IMR-90 (cell line): ENCODE measurements at places on chromosomes 2 and 18. TPM values are rescaled to one million over a fixed set of nuclear protein-coding genes. Genes with fewer than 3 reads are reported as not detected.

GRCh38 chr2:55115761-55116597, 65.7 kb upstream of the RTN4 start:
- DNase-seq = peak; percentile 80

GRCh38 chr18:47831351-47831750, 99.1 kb downstream of the SMAD2 start:
- no peak for DNase-seq

Gene UPP2
- total RNA-seq = not detected in 2 replicates

Gene PRKAG3
- not detected in 2 replicates for total RNA-seq

Gene KYNU
- 2.2 and 2.9 TPM in 2 replicates for total RNA-seq

DNA sequence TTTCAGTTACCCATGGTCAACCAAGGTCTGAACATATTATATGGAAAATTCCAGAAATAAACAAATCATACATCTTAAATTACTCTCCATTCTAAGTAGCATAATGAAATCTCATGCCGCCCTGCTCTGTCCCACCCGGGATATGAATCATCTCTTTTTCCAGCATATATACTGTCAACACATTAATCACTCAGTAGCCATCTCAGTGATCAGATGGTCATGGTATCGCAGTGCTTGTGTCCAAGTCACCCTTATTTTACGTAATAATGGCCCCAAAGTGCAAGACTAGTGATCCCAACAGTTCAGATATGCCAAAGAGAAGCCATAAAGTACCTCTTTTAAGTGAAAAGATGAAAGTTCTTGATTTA, 43.8 kb downstream of the OSBPL6 start:
- peak; percentile 45 for DNase-seq

Gene SNORC
- under 0.01 and 0.28 TPM in 2 replicates for total RNA-seq

Gene LINC00305
- not detected in 2 replicates for total RNA-seq

DNA sequence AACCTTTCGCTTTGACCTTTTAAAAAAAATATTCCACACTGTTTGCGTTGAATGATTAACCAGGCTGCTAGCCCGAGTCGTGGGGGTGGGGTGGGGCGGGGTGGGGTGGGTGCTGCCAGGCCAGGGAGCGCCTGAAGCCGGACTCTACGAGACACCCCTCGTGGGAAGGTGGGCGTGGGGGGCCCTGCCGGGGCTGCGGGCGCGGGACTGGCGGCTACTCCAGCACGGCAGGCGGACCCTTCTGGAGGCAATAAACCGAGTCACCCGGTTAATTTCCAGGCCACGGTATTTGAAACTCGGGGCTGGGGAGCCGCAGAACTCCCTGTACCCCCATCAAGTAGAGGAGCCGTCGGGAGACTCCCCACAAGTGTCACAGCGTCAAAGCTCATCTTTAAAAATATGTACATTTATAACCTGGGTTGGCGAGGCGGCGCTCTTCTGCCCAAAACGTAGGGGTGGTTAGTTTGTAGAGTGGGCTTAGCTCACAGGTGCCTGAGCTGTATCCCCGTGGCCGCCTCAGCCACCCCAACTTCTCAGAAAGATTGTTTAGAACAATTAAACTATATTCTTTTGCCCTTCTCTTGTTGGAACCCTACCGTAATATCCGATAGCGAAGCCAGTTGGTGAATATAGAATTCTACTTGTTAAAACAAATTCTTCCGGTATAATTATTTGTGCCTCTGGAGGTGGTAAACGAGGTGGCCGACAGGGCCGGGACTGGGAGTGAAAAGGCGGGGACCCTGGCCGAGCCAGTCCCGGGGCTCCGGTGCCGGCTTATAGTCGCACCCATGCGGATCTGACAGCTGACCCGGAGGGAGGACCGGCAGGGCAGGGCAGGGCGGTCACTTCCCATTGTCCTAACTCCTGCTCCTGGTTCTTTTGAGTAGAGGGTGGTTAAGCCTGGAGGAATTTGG, 1.4 kb downstream of the B3GNT2 start:
- no peak for DNase-seq

DNA sequence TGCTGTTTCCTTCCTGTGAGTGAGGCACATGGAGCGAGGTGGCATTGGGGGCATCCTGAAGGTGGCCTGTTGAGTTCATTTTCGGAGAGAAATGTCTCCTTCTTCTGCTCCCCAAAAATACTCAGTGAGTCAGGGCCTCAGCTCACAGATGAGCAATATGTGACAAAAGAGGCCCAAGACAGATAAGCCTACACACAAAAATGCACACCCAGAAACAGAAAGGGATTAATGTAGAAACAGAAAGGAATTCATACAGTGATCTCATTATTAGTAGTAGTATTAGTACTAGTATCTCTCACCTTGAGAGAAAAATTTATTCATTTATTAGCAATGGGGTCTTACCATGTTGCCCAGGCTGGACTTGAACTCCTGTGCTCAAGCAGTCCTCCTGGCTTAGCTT, 5.1 kb downstream of the GPR75 start:
- DNase-seq = peak; percentile 10

Gene RGPD8
- total RNA-seq = 4.1 and 4.2 TPM in 2 replicates

DNA sequence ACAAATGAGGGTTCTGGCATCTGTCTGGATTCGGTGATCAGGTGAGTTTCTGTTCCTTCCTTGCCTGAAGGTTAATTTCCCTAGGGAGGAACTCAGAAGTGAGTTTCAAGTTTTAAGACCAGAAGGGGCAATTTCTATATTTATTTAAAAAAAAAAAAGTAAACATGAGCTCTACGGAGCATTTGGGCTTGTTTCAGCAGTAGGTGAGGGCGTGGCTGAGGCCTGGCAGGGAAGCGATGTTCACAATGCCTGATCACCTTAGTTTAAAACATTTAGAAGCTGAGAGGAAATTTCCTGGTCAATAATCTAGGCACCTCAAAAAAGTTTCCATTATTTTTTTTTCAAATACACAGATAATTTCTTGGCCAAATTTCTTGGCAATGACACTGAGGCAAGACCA, 629.1 kb downstream of the DPP10 start:
- no peak for DNase-seq

Gene KIF3C
- total RNA-seq = 8.1 and 15.4 TPM in 2 replicates

Gene EPB41L3
- 70.3 and 90.5 TPM in 2 replicates for total RNA-seq

- no peak for DNase-seq
Measured at GRCh38 chr18:72542342-72542741, 1.8 kb downstream of the CBLN2 start.

DNA sequence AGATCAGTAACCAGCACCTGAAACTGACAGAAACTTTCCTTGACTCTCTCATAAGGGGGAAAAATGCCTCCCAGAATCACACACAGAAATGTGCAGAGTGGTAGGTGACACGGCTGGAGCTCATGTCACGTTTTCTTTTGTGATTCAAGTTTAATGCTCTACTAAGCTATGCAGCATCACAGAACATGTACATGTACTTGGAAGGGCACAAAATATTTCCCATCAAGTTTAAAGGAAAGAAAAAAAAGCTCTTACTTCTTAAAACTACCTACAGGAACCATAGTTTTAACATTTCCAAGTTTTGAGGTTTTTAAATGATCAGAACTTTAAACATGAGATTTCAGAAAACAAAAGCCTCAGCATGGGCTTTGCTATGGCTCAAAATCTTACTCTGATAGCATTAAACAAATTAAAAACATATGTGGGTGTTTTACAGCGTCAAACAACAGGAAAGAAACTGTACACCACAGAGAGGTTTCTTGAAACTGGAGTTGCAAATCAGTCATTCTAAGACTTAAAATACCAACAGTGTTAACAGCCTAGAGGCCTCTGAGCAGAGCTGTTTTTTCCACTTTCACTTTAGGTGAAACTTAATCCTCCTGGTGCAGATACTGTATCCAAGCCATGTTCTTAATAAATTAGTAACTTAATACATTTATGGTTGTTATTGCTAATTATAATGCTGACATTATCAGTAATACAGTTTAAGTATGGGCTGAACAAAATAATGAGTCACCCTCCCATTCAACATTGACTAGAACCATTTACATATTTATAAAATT, 30.1 kb downstream of the MBP start:
- peak; percentile 93 for DNase-seq

- DNase-seq = peak; percentile 93
Measured at GRCh38 chr2:133346654-133347053, 221.6 kb downstream of the NCKAP5 start.

Gene TUBB8B
- total RNA-seq = not detected in 2 replicates

Gene TM4SF20
- total RNA-seq = under 0.01 TPM in 2 replicates

DNA sequence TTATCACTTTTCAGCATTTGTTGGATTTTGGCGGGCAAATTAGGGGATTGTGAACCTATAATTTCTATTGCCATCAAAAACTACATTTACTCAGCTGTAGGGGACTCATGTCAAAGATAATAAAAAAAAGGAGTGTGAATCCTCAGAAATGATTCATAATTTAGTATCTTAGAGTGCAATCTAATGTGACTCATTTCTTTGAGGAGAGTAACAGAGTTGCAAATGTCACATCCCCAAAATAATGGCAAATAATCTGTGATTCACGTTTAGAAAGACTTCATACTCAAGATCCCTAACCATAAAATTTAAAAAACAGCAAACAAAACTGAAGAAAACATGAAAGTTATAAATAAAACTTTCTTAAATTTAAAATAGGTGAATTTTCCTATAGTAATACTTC, 373.0 kb downstream of the CDH2 start:
- no peak for DNase-seq

Gene MROH2A
- not detected in 2 replicates for total RNA-seq

GRCh38 chr2:63849381-63850203, 7.9 kb downstream of the UGP2 start:
- no peak for DNase-seq

Gene UGT1A10
- total RNA-seq = not detected in 2 replicates

- DNase-seq = peak; percentile 40
Measured at GRCh38 chr2:111135910-111136297, 15.2 kb downstream of the BCL2L11 start.

DNA sequence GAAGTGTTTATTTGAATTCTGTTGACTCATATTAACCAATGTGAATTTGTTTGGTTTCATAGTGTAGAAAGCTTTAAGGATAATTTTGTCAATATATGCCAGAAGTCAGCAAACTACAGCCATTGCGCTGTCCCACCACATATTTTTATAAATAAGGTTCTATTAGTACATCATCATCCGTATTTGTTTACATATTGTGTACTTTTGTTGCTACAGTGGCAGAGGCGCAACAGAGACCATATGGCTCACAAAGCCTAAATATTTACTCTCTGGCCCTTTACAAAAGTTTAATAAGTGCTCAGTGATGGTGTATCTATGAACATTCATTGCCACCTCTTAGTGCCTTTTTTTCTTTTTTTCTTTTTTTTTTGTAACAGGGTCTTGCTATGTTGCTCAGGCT, 6.4 kb downstream of the ERLEC1 start:
- DNase-seq = no peak

- DNase-seq = no peak
Measured at GRCh38 chr2:109455731-109456691, 157.8 kb downstream of the SEPTIN10 start.

DNA sequence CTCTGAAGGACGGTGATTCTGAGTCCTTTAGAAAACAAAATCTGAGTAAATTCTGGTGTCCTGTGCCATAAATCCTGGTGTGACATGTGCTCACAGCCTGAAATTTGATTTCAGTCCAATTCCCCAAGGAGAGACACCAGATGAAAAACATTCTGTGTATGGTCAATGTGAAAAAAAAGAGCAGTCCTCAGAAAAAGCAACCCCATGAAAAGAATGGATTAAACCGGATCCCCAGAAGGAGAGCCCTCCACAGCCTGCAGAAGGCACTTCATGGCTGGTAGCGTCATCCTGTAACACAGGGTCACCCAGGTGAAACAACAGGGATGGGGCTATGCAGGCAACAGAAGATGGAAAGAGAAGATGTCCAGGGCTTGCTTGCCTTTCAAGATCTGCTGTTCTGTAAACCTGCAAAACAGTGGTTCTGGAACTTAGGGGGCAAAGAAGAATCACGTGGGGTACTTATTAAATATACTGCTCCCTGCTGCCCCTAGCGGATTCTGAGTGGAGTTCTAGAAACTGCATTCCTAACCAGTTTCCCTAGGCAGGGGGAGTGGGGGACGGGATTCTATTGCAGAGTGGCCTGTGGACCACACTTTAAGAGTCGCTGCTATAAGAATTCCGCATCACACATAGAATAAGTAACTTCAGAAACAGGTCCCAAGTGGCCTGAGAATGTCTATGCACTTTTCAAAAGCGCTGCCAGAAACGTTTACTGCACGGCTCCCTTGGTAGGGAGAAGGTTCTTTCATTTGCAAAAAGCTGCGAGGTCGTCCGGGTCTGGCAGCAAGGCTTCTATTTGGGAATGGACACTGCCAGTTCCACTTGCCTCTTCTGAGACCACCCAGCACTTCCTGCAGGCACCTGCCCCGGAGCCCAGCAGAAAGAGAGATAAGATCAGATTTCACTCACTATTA, 118.9 kb upstream of the ARL5A start:
- peak; percentile 1 for DNase-seq

- DNase-seq = no peak
Measured at GRCh38 chr2:151024696-151025251, 236.9 kb downstream of the RBM43 start.

DNA sequence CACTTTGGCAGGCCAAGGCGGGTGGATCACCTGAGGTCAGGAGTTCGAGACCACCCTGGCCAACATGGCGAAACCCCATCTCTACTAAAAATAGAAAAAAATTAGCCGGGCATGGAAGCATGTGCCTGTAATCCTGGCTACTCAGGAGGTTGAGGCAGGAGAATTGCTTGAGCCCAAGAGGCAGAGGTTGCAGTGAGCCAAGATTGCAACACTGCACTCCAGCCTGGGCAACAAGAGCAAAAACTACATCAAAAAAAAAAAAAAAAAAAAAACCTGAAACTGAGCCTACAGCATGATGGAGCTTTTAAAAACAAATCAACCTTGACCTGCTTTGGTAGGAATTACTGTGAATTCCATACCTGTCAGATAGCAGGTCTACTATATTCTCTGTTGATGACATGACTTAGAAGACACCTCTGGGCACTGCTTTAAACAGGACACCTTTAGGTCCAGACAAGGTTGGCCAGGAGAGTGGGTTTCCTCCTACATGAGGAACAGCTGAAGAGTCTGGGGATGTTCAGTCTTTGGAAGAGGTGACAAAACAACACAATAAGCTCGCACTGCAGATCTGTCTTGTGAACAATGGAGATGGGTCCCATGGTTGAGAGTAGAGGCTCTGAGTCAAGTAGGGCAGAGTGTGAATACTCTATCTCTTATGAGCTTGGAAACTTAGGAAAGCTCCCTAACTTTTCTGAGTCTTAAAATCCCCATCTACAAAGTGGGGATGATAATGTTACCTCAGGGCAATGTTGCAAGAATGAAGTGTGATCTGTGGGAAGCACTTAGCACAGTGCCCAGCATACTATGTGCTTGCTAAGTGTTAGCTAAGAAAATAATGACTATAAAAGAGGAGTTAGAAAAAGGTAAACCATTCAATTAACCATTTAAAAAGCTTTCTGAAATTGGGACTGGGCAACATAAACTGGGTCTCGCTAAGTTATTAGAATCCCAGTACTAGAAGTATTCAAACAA, 25.2 kb downstream of the TMEM163 start:
- no peak for DNase-seq

Gene HJURP
- 22.6 and 24.2 TPM in 2 replicates for total RNA-seq

GRCh38 chr2:219073413-219074129, 12.8 kb upstream of the IHH start:
- peak; percentile 72 for DNase-seq
